ENCODE measurements at places on chromosomes 2 and 18.

DNA sequence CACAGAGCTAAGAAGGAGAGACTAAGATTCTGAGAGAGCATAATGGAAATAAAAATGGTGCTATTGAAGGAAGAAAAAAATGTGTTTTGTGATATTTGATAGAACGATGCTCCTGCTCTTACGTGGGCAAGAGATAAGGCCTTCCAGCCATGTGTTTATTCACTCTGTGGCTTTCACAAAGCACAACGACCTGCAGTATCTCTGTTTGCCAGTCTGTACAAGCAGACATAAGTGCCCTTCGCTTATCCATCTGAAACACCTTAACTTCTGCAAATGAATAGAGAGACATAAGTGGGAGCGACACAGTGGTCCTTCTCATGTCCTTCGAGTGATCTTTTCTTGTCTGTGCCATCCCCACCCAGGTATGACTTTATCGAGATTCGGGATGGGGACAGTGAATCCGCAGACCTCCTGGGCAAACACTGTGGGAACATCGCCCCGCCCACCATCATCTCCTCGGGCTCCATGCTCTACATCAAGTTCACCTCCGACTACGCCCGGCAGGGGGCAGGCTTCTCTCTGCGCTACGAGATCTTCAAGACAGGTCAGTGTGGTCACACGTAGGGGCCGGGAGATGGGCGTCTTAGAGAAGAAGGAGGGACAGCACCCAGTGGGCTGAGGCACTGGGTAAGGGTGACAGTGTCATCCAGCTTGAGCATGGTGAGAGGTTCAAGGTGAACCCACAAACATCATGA, 33.7 kb downstream of the NRP2 start:
- DNase-seq = no peak

DNA sequence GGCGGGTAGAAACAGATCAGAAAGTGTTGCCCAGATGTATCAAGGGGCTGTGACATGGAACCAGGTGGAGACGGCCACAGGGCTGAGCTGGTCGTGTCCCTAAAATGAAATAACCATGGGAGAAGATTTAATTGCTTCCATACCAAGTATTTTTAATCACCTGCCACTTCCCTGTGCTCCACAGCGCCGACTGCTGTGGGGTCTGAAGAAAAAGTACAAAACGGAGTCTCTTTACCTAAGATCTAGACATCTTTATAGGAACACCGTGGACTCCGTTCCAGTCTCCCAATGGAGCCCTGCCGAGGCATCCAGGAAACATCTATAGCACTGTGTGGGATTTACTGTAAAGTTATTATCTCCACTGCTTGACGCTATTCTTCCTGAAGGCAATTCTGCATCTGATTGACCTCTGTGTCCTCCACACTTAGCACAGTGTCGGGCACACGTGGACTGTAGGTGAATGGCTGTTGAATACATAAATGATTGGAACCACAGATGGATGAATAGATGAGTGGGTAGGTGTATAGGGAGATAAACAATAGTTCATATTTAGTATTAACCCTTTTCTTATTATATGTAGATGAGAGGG, 21.6 kb upstream of the GYPC start:
- peak; percentile 46 for DNase-seq

GRCh38 chr18:3044931-3045698, 32.2 kb upstream of the LPIN2 start:
- no peak for DNase-seq

DNA sequence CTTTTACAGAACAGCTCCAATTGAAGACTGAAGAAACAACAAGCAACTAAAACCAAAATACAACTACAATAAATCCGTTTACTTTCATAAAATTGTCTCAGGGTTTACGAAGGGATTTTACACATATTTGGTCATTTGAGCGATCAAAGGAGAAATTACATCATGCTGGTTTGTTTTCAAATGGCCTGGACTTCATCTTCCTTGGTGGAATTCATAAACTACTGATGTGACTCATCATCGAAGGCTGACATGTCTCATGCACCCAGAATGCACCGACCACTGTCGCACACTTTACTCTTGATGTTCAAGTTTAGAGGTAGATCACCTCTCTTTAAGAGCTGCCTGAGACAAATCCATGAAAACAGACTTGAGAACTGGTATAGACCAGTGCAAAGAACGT, 25.6 kb upstream of the PMAIP1 start:
- DNase-seq = no peak

- DNase-seq = no peak
Measured at GRCh38 chr2:231701456-231702373, 6.6 kb upstream of the PTMA start.

DNA sequence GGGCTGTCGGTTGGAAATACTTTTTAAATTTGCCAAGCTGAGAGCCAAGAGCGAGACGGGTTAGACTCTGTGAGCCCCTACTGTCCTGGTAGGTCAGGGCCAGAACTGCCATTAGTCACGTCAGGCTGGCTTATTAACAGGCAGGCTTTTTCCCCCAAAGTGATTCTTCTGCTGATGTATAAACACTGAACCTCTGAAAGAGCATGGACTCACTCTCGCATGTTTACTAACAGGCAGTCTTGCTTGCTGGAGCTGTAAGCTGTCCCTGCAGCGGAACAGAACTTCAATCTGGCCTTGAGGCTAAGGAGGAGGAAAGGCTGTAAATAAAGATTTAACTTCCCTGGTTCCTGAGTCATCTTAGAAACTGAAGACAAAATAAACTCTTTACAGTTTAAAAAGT, 288.4 kb downstream of the PIEZO2 start:
- DNase-seq = no peak

DNA sequence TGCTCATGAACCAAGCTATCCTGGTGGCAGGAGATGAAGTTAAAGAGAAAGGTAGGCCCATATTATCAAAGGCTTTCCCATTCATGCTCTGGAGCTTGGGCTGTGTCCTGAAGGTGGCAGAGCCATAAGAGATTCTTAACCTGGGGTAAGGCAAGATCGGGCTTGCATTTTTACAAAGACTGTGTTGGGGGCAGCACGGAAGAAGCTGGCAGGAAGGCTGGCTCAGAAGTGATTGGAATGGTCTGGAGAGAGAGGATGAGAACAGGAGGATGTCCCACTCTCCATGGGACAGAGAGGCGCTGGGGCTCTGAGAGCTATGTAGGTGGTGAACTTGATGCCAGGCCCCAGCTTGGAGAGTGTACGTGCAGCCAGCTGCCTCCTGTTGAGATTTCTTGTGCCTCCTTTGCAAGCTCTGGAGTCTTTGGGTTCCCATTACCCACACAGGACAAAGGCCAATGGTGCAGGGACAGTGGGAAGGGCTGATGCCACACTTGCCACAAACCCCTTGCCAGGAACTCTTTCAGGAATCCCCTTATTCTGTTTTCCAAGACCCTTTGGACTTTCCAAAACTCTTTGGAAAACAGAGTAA, 40.6 kb upstream of the FZD5 start:
- DNase-seq = no peak

GRCh38 chr18:2985628-2986027, 27.3 kb downstream of the LPIN2 start:
- no peak for DNase-seq

- DNase-seq = no peak
Measured at GRCh38 chr18:809985-810642, 1.9 kb downstream of the YES1 start.

DNA sequence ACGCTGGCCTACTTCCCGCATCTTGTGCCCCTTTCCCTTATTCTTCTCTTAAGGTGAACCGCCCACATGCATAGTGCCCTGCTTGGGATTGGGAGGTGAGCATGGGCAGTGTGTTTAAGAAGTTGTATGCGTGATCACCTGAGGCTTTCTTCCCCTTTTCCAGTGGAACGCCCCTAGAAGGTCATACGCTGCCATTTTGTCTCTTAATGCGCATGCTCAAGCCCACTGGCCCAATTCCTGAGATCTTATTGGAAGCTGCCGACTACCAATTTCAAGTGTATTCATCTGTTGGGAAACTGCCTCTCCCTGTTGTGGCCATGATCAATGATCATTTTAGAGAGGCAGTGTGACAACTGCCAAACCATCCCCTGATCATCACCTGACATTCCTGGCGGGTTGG, 3.3 kb upstream of the CETN1 start:
- DNase-seq = no peak

DNA sequence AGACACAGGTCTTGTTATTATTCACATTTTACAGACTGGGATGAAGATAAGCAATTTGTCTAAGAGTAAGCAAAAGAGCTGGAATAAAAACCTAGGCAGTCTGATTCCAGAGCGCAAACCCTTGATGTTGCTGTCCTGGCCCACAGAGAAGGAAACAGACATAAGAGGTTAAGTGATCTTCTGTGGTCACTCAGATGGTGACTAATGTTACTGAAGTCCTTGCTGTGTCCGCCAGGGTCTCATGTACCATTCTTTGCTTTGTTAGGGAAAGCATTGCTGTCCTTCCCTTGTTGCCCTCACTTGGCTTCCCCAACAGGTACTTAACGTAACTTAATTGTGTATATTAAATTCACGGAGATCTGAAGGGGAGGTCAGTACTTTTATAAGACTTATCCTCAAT, 14.9 kb upstream of the FAP start:
- no peak for DNase-seq
